GM04504 (cell line): ENCODE measurements at places on chromosomes 13 and 19.
A peak's percentile ranks its signal among the peaks of the same experiment; 100 is the strongest.

DNA sequence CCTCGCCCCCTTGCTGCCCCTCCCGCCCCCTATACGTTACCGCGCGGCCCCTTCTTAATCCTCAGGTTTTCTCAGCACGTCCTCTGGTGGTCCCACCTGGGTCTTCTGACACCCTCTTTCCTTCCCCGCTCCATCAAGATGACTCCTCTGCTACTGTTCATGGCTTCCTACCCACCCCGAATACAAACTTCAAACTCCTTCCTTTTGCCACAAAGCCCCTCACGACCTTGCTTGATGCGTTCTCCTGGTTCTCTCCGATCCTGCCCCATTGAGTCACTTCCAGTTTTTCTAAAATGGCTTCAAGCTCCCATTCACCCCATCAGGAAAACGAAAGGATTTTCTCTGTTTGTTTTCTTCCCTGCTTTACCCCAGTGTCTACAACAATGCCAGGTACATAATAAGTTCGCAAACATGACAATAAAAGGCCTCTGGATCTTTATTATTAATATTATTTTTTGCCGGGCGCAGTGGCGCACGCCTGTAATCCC, 734 bp upstream of the SERTAD3 start:
- DNase-seq = no peak

DNA sequence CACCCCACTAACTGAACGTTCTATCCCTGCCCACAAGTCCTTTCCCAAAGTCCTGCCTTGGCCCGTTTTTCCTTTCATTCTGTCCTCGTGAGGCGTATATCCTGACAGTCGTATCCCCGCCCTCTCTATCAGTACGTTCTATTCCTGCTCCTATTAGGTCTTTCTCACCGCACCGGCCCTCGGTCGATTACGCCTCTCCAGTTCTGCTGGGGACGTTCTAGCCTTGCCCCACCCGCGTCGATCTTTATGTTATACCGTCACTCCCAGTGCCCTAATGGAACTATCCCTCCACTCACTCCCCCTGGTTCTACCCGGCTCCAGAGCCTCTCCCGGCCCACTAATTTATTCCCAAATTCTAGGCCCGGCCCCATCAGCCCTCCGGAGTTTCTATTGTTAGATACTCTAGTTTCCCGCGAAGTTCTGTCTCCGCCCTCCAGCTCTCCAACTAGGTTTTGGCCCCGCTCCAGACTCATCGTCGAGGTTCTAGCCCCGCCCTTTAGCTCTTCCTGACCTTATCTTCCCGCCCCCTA, 2.0 kb downstream of the PLAUR start:
- no peak for DNase-seq

DNA sequence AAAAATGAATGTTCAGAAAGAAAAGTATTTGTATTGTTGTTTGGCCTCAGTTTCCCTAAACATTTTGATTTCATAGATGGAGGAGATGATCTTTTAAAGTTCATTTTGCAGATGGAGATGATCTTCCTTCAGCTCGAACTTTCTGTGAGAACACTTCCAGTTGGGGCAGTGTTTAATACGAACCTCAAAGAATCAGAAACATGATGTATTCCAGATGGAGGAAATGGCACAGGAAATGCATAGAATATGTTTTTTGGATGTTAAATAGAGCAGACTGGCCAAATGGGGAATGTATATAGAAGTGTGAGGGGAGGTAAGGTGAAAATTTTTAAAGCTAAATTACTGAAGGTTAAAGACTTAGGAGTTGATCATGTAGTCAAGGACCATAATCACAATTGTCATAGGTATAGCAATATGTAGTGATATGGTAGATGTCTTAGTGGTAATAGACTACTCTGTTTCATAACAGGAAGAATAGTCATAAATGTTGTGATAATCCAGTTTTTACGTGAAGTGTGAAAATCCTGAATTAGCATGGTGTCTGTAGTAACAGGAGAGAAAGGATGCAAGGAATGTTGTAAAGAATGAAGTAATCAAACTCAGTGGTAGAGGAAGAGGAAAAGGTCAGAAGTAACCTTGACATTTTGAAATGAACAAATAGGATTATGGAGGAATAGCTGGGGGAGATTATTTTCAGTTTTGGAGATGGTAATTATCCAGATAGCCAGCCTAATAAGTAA, 5.1 kb downstream of the RAP2A start:
- DNase-seq = no peak

DNA sequence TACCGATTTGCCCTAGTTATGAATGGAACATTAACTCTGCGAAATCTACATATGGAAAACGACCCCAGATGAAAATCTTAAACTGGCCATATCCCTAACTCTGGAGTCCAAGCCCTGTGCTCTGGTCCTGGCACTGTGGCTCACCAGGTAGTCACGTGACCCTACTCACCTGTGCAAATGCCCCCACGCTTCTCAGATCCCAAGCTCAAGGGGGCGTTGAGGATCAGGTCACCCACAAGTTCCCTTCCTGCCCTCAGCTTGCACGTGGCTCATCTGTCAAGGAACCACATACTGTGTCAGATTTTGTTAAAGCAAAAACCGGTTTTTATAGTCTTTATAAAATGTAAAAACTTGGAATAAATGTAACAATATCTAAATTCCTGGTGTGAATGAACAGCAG, 324.0 kb downstream of the SHISA2 start:
- no peak for DNase-seq

DNA sequence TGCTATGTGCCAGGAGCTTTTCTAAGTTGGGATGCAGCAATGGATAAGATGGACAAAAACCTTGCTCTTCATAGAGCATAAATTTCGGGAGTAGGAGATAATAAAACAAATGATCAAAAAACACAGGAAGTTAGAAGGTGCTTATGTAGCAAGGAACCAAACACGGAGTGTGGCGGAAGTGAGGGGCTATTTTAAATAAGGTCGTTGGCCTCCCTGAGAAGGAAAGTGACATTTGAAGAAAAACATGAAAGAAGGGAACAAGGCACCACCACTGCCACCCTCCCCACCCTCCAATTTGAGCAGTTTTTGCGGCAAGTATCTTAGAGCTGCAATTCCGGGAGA, 3.2 kb upstream of the GSX1 start:
- DNase-seq = no peak

DNA sequence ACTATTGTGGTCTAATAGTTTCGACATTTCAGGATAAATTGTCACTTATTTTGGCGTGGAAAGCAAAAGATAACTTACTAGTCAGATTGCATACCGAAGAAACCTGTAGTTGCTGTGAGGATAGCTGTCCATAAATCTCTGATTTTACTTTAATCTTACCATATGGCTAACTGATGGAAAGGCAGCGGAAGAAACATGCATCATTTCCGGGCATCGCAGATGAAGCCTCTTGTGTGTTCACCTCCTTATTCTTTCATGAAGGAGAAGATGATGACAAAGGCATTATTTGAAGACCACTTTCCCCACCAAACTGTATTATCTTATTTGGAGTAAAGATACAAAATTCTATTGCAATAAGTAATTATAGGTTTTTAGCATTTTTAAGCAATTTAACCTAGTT, 763.6 kb upstream of the SLITRK6 start:
- DNase-seq = no peak

DNA sequence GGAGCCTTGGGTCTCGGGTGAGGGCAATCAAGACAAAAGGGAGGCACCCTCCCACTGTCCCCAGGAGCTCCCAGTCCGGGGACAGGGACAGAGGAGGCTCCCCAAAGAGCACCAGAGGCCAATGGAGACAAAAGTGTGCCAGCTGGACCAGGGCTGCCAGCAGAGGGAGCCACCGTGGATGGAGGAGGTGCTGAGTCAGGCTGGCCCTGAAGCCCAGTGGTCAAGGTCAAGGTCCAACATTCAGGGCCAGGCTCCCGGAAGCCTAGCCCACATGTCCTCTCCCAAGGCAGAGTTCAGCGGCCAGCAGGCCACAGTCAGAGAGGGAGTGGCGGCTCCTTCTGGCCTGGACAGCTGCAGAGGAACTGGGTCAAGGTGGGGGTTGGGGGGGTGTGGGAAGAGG, 8.4 kb downstream of the COL5A3 start:
- DNase-seq = peak; percentile 11

GRCh38 chr13:20428666-20429644, 96.7 kb downstream of the CRYL1 start:
- no peak for DNase-seq

GRCh38 chr13:101946401-101946800, 455.4 kb downstream of the FGF14 start:
- no peak for DNase-seq

DNA sequence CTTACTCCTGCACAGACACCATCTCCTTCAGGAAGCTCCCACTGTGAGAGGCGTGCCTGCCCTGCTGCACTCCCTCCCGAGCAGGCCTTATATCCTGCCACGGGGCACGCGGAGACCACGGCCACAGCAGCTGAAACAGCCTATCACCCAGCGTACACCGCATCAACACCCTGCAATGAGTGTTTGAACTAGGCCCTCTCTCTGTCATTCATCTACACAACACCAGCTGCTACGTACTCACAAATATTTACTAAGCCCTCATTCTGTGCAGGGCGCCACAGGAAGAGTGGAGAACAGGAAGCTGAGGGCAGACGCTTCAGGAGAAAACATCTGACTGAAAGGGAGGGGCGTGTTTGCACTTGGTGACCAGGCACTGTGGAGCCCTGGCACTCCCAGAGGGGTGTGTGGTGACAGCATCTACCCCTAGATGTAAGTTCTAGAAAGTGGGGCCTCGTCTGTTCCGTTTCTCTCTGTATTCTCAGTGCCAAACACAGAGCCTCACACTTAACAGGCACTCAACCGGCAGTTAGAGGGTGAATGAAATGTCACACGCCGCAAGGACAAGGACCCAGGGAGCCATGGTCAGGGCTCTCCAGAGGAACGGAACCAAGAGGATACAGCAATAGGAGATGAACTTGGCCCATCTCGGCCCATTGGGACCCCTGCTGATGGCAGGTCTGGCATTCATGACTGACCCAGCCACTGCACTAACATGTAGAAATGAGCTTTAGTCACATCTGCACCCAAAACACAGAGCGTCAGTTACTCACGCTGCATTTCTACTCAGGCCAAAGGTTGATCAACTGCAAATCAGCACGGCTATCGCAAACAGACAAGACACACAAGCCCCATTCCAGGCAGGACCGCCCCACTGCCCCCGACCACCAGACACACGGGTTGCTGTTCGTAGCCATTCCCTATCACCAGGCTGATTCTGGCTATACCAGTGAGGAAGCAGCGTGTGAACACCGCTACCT, 15.7 kb downstream of the RANBP3 start:
- no peak for DNase-seq

DNA sequence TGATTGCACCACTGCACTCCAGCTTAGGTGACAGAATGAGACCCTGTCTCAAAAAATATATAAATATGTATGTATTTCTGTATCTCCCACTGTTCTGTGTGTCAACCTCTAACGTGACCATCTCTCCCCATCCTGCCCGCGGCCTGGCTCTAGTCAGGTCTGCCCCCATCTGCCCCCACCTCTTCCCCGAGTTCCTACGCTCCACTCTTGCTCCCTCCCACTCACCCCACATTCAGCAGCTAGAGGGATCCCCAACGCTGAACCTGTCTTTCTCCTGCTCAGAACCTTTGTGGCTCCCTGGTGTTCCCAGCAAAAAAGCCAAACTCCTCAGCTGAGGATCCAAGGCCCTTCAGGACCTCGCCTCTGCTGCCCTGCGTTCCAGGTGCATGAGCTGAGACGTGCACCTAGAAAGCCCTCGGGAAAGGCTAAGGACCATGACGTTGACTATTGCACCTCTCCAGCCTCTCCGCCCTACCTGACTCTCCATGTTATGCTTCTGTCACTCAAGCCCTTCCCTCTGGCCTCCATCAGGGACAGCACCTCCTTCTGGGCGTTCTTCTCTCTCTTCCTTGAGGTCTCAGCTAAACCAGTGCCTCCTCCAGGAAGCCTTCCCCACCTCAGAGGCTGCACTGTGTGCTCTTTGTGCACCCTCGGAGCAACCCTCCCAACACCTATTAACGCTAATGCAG, 18.1 kb downstream of the AKT2 start:
- DNase-seq = no peak
